ENCODE measurements at places on chromosomes 2 and 18. TPM values are rescaled to one million over a fixed set of nuclear protein-coding genes. Genes with fewer than 3 reads are reported as not detected.
A peak's percentile ranks its signal among the peaks of the same experiment; 100 is the strongest.

DNA sequence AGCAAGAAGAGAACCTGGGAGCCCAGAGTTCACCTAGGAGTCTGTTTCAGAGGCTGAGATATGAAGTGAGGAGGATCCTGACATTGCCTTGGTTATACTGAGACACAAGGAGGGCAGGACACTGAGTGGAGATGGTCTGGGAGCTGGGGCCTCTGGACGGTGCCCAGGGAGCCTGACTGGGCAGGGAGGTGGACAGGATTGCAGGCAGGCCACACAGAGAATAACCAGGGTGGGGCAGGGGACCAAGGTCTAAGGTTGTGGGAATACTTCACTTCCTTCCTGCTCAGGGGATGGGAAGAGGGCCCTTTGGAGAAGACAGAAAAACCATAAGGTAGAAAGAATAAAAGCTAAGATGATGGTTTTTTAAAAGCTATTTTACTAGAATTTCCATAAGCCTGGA, 18.7 kb downstream of the EDAR start:
- H3K27ac ChIP-seq: no peak overlapping the region
- no peaks in the 10 kb centered on the region for H3K36me3 ChIP-seq
- H3K4me3 ChIP-seq: no peak overlapping the region
- no peaks in the 10 kb centered on the region for H3K4me1 ChIP-seq

- H3K36me3 ChIP-seq: no peaks in the 10 kb centered on the region
- H3K27ac ChIP-seq: no peak overlapping the region
- H3K4me3 ChIP-seq: no peak overlapping the region
Observed at GRCh38 chr2:148642891-148643416, 1.6 kb upstream of the EPC2 start.

DNA sequence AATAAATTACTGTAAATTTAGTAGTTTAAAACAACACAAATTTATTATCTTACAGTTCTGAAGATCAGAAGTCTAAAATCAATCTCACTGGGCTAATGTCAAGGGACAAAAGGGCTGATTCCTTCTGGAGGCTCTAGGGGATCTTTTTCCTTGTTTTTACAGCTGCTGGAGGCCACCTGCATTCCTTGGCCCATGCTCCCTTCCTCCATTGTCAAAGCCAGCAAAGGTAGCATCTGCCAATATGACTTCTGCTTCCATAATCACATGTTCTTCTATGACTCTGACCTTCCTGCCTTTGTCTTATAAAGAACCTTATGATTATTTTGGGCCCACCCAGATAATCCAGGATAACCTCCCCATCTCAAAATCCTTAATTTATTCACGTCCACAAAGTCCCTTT, 46.0 kb upstream of the FAM136A start:
- no peak overlapping the region for H3K27ac ChIP-seq
- H3K36me3 ChIP-seq: no peaks in the 10 kb centered on the region
- H3K4me3 ChIP-seq: no peak overlapping the region

The IL37 gene
- not detected for polyA plus RNA-seq

- no peaks in the 10 kb centered on the region for H3K27me3 ChIP-seq
- no peak for DNase-seq
- no peak overlapping the region for H3K4me3 ChIP-seq
- peaks cover 38% of the 10 kb centered on the region for H3K36me3 ChIP-seq
- H3K4me1 ChIP-seq: no peaks in the 10 kb centered on the region
- H3K27ac ChIP-seq: no peak overlapping the region
Observed at GRCh38 chr2:99903981-99904380, 238.4 kb downstream of the AFF3 start.

The SATB2 gene
- polyA plus RNA-seq: 0.13 TPM

GRCh38 chr18:37452682-37453385, 112.8 kb downstream of the CELF4 start:
- H3K4me1 ChIP-seq: no peaks in the 10 kb centered on the region
- no peaks in the 10 kb centered on the region for H3K36me3 ChIP-seq
- H3K27ac ChIP-seq: no peak overlapping the region
- no peak overlapping the region for H3K4me3 ChIP-seq

DNA sequence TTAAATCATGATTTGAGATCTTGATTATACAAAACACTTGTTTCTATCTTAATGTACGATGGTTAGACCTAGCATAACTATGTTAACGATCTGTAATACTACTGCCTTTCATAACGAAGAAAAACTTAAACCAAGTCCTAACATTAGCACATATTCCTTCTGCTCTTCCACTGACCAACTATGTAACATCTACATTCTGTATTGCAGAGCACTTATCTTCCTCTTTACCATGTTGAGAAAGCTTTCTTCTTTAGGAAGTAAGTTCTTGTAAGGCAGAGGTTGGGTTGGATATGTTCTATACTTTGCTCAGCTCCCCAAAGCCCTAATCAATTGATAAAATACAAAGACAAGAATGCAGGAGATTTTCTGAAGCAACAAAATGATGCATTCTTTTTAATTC, 7.9 kb upstream of the ZNF407 start:
- DNase-seq: no peak
- peaks cover 8% of the 10 kb centered on the region for H3K36me3 ChIP-seq
- H3K27me3 ChIP-seq: no peaks in the 10 kb centered on the region
- H3K4me1 ChIP-seq: no peaks in the 10 kb centered on the region
- H3K27ac ChIP-seq: no peak overlapping the region
- H3K4me3 ChIP-seq: no peak overlapping the region

The STARD6 gene
- not detected for polyA plus RNA-seq

The OR6B2 gene
- not detected for polyA plus RNA-seq

DNA sequence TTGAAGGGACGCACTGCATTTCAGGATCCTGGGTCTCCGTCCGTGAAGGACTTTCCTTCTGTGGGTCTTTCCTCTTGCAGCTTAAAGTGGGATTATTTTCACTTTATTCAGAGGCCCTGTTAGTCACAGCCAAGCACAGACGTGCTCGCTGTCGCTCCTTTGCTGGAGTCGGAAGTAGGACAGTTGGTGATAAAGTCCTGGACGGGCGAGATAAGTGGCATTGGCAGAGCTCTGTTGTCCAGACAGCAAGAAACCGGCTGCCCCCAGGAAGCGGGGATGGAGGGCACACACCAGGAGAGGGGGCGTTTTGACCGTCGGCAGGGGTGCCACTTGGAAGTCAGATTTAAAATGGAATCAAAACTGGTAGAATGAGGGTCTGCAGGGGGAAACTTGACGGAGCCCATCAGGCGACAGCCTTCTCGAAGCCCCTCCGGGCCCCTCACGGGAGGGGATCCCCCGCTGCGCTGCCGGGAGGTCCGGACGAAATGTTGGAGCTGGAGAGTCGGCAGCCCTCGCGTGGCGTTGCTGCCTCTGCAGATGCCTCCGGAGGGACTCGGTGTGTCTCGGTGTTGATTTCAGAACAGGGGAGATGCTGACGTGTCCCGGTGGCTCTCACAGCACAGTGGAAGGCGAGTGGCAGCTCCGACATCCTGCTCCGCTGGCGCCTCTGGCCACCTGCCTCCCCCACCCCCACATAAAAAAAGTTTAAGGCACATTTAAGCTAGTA, 124.2 kb downstream of the NFATC1 start:
- H3K4me3 ChIP-seq: peak overlapping the region; percentile 15
- H3K4me1 ChIP-seq: peaks cover 73% of the 10 kb centered on the region
- peaks cover 10% of the 10 kb centered on the region for H3K36me3 ChIP-seq
- peak overlapping the region; percentile 16 for H3K27ac ChIP-seq
- no peaks in the 10 kb centered on the region for H3K27me3 ChIP-seq

The NEURL3 gene
- polyA plus RNA-seq: not detected

GRCh38 chr2:189674374-189675112, at the start of gene ANKAR:
Gene ANKAR (plus strand): TSS chr2:189674670. CDS start chr2:189676491, 1,821 bp downstream.
- H3K27me3 ChIP-seq: no peaks in the 10 kb centered on the region
- DNase-seq: peak; percentile 94
- peak within 1 kb of the TSS; percentile 91 for H3K4me3 ChIP-seq
- peaks cover 26% of the 10 kb centered on the region for H3K4me1 ChIP-seq
- H3K36me3 ChIP-seq: peaks cover 2% of the 10 kb centered on the region

- no peak overlapping the region for H3K27ac ChIP-seq
- no peaks in the 10 kb centered on the region for H3K36me3 ChIP-seq
- H3K4me3 ChIP-seq: no peak overlapping the region
- no peaks in the 10 kb centered on the region for H3K4me1 ChIP-seq
Observed at GRCh38 chr18:75507636-75508035, 80.1 kb upstream of the SMIM21 start.

The DSC2 gene
- polyA plus RNA-seq: 0.01 TPM

- H3K36me3 ChIP-seq: no peaks in the 10 kb centered on the region
- no peak overlapping the region for H3K27ac ChIP-seq
Observed at GRCh38 chr18:11570073-11570588, 39.3 kb upstream of the SLC35G4 start.

The RTP5 gene
- polyA plus RNA-seq: not detected

The RTN4 gene
- polyA plus RNA-seq: 30.8 TPM

DNA sequence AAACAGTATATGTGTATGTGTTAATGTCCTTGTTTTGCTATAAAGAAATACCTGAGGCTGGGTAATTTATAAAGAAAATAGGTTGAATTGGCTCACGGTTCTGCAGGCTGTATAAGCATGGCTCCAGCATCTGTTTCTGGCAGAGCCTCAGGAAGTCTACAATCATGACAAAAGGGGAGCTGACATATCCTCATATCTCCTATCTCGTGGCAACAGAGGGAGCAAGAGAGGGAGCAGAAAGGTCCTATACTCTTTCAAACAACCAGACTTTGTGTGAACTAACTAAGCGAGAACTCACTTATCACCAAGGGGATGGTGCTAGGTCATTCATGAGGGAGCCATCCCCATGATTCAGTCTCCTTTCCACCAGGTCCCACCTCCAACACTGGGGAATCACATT, 13.0 kb downstream of the CALCRL start:
- H3K27ac ChIP-seq: no peak overlapping the region
- DNase-seq: no peak
- H3K4me3 ChIP-seq: no peak overlapping the region
- H3K4me1 ChIP-seq: no peaks in the 10 kb centered on the region
- H3K36me3 ChIP-seq: no peaks in the 10 kb centered on the region
- no peaks in the 10 kb centered on the region for H3K27me3 ChIP-seq

The FSHR gene
- not detected for polyA plus RNA-seq

DNA sequence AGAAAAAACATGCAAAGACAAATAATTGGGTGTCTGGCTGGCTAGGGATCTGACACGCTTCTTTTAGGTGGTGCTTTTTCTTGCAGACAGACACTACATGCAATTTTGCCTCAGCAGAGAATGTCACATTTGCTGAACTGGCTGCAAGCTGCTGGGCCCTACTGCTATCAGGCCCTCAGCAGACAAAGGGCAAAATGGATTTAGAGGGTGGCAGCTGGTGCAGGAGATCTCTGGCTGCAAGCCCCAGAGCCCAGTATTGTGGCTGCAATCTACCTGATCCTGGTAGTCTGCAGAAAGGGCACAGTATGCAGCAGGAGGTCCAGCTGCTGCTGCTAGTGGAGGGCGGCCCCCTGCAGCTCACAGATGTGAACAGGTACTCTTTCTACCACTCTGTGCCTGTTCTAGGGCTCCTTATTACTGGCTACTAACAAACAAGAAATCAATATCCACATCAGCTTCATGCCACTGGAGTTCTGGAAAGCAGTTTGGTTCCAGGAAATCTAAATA, 796.7 kb upstream of the CELF4 start:
- no peak for DNase-seq
- no peak overlapping the region for H3K4me3 ChIP-seq
- no peaks in the 10 kb centered on the region for H3K27me3 ChIP-seq
- no peaks in the 10 kb centered on the region for H3K4me1 ChIP-seq

- peak; percentile 70 for DNase-seq
- H3K4me1 ChIP-seq: peaks cover 67% of the 10 kb centered on the region
- H3K27me3 ChIP-seq: no peaks in the 10 kb centered on the region
Observed at GRCh38 chr18:50312296-50313030, 25.0 kb upstream of the CXXC1 start.

The AQP12B gene
- not detected for polyA plus RNA-seq

DNA sequence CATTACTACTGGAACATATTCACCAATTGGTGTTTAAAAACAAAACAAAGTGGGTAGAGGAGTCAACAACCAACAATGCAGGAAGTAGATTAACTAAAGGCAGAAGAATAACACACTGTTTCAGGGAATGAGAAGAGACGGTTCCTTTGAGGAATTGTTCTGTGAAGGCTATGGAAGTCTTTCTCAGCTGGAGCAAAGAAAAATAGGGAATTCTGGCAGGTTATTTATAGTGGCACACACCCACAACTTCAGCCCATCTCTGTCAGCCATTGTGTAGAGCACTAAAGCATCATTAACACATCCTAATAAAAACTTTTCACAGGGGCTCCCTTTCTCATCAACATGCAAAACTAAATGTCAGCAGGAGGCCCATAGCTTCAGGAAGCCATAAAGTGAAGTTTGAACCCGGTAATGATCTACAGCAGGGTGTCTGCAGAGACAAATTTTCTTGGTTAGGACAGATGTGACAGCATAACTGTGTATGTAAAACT, 113.6 kb downstream of the CDH2 start:
- DNase-seq: no peak
- H3K27me3 ChIP-seq: no peaks in the 10 kb centered on the region
- H3K4me1 ChIP-seq: no peaks in the 10 kb centered on the region
- H3K4me3 ChIP-seq: no peak overlapping the region
- no peaks in the 10 kb centered on the region for H3K36me3 ChIP-seq
- H3K27ac ChIP-seq: no peak overlapping the region

GRCh38 chr2:52475590-52475989, 1292.0 kb upstream of the CHAC2 start:
- no peaks in the 10 kb centered on the region for H3K36me3 ChIP-seq
- no peaks in the 10 kb centered on the region for H3K4me1 ChIP-seq
- no peak for DNase-seq
- H3K27me3 ChIP-seq: no peaks in the 10 kb centered on the region

GRCh38 chr2:68489282-68489681, 21.9 kb downstream of the APLF start:
- no peak overlapping the region for H3K27ac ChIP-seq
- no peak for DNase-seq
- no peaks in the 10 kb centered on the region for H3K36me3 ChIP-seq
- no peaks in the 10 kb centered on the region for H3K4me1 ChIP-seq
- H3K27me3 ChIP-seq: no peaks in the 10 kb centered on the region

- H3K4me1 ChIP-seq: peaks cover 3% of the 10 kb centered on the region
- DNase-seq: no peak
- no peaks in the 10 kb centered on the region for H3K36me3 ChIP-seq
- no peak overlapping the region for H3K27ac ChIP-seq
- no peak overlapping the region for H3K4me3 ChIP-seq
- no peaks in the 10 kb centered on the region for H3K27me3 ChIP-seq
Observed at GRCh38 chr2:198371921-198372543, 567.6 kb downstream of the PLCL1 start.

DNA sequence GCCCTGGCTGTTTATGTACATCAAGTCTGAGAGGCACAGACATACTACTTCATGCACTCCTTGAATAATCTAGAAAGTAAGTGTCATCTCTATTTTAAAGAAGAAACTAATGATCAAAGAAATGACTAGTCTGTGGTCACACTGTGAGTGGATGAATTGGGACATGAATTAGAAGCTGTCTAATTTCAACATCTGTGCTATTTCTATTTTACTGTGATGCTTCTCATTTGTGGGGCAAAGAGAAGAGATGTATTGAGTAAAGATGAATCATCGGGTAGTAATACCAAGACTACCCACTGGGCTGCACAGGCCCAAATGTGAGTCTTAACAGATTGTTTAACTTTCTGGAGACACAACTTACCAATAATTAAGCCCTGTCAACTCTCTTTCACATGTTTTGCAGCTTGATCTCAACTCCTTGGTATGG, 42.4 kb upstream of the MTIF2 start:
- H3K27me3 ChIP-seq: no peaks in the 10 kb centered on the region
- no peak overlapping the region for H3K4me3 ChIP-seq
- H3K4me1 ChIP-seq: no peaks in the 10 kb centered on the region
- no peak for DNase-seq

Data from B cell (primary cell).